ENCODE measurements at places on chromosomes 2 and 18. TPM values are rescaled to one million over a fixed set of nuclear protein-coding genes. Genes with fewer than 3 reads are reported as not detected.

DNA sequence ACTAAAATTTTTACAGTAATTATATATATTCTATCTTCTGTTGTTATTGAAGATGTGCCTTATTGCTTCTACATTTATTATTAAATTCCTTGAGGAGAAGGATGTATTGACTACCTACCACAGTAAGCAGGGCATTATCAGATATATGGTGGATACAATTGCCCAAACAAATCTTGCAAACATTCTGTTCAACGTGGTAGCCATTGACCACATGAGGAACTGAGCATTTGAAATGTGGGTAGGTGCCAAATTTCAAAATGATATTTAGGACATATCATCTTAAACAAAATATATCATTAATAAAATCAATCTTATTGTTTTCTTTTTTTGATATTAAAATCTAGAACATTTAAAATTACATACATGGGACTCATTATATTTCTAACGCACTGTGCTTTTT is 11.1 kb downstream of the SCN3A start:
- H3K4me1 ChIP-seq: no peaks in the 10 kb centered on the region
- H3K27me3 ChIP-seq: no peaks in the 10 kb centered on the region
- no peak overlapping the region for H3K27ac ChIP-seq
- DNase-seq: no peak
- no peak overlapping the region for H3K4me3 ChIP-seq

DNA sequence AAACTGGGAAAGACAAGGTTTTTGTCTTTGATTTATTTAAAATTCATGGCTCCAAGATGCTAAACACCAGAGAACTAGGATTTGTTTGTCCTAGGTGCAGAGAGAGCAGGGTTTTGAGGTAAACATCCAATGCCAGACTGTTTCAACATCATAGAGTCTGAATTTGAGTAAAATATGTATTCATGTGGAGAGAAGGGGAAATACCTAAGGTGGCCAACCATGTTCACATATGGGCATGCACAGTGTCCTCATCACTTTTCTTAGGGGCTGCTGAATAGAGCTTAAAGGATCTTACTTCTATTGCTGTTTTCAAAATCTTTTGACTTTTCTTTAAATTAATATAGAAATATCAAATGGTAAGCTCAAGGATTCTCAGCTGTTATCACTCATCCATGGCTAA is 287.0 kb upstream of the CCDC68 start:
- H3K27me3 ChIP-seq: no peaks in the 10 kb centered on the region
- no peaks in the 10 kb centered on the region for H3K4me1 ChIP-seq
- no peak overlapping the region for H3K4me3 ChIP-seq
- DNase-seq: no peak
- no peak overlapping the region for H3K27ac ChIP-seq

DNA sequence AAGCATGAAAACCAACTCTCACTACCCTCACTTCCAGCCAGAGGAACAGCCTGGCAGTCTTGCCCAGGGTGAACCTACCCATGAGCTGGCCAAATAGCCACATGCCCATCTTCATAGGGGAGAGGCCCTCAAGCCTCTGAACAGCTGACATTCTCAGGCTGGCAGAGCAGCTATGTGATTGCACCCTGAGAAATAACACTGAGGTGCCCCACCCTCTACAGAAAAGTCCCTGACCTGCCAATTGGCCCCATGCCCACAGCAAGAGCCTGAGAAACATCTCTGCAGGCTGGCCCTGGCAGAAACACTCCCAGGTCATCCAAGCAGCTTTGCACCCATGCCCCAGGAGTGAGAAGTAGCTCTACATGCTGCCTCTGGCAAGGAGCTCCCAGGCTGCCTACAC is 127.4 kb upstream of the OTX1 start:
- H3K27ac ChIP-seq: no peak overlapping the region
- H3K36me3 ChIP-seq: peaks cover 6% of the 10 kb centered on the region
- no peak for DNase-seq
- no peak overlapping the region for H3K4me3 ChIP-seq

- peak overlapping the region; percentile 96 for H3K27ac ChIP-seq
- no peaks in the 10 kb centered on the region for H3K36me3 ChIP-seq
- H3K4me1 ChIP-seq: no peaks in the 10 kb centered on the region
- no peaks in the 10 kb centered on the region for H3K27me3 ChIP-seq
Measured at GRCh38 chr2:202376460-202377206, 506 bp downstream of the BMPR2 start.

DNA sequence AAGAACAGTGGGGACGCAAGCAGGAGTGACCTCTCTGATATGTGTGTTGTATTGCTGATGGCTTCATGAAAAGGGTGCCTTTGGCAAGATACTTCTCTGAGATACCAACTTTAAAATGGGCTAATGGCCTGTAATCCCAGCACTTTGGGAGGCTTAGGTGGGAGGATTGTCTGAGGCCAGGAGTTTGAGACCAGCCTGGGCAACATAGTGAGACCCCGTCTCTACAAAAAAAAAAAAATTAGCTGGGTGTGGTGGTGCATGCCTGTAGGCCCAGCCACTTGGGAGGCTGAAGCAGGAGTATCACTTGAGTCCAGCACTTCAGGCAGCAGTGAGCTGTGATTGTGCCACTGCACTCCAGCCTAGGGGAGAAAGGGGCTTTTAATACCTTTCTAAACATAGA is 9.8 kb downstream of the BIRC6 start:
- no peak overlapping the region for H3K27ac ChIP-seq
- no peaks in the 10 kb centered on the region for H3K27me3 ChIP-seq
- no peak overlapping the region for H3K4me3 ChIP-seq
- peaks cover 35% of the 10 kb centered on the region for H3K4me1 ChIP-seq
- no peaks in the 10 kb centered on the region for H3K36me3 ChIP-seq
- DNase-seq: no peak

GRCh38 chr2:157751462-157752058 is 122.9 kb upstream of the ACVR1C start:
- no peaks in the 10 kb centered on the region for H3K4me1 ChIP-seq
- no peaks in the 10 kb centered on the region for H3K36me3 ChIP-seq
- H3K4me3 ChIP-seq: no peak overlapping the region
- no peaks in the 10 kb centered on the region for H3K27me3 ChIP-seq
- H3K27ac ChIP-seq: no peak overlapping the region

DNA sequence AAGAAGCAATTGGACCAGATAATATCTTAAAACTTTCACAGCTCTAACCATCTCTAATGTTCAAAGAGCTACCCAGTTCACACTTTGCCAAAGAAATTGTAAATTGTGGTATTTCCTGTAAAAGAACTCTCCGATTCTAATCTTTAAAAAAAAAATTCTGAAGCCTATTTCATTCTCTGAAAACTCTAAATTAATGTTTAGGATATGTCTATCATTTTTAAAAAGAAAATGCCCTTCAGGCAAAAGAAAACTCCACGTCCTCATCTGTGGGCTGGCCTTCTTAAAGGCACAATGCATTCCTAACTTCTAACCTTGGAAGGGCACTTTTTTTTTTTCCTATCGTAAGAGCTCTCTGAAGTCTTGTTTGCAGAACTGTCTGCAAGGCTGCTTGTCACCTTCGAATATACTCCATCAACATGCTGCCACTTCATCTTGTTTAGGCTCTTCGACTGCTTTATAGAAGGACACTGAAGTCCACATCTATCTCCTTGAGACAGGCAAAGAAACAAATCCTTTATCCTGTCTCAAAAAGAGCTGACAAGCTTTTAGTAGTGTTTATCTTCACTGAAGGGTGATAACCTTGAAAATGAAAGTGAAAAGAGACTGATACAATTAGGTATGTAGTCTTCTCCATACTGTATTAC is 124.3 kb upstream of the SLC39A10 start:
- H3K36me3 ChIP-seq: no peaks in the 10 kb centered on the region
- H3K27me3 ChIP-seq: no peaks in the 10 kb centered on the region
- H3K4me1 ChIP-seq: no peaks in the 10 kb centered on the region
- H3K27ac ChIP-seq: peak overlapping the region; percentile 32
- DNase-seq: no peak

DNA sequence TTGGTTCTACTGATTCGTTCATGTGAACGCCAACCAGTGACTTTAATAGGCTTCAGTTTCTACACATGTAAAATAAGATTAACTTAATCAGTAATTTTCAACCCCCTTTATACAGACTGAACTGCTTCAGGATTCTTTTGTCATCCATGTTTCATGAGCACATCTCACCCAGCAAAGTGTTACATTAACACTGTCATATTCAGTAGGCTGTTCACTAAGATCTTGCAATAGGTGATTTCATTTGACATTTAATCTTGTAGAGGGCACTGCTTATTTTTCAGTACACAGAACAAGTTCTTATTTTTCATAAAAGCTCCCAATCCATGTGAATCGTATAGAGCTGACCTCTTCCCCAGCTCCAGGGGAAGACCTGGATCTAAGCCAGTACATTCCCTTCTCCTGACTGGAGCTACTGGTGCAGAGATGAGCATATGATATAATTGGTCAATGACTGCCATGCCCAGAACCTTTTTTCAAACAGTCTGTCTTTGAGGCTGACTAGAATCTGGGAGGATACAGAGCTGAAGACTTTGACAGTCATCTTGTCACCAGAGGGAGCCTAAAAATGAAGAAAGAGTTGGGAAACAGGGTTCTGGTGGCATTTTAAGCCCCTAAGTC is 72.2 kb upstream of the CHRNA1 start:
- H3K4me3 ChIP-seq: no peak overlapping the region
- no peak overlapping the region for H3K27ac ChIP-seq
- no peaks in the 10 kb centered on the region for H3K27me3 ChIP-seq
- no peaks in the 10 kb centered on the region for H3K36me3 ChIP-seq
- H3K4me1 ChIP-seq: no peaks in the 10 kb centered on the region
- DNase-seq: no peak

HOXD1 gene
- 2.5 TPM for total RNA-seq

CAPN14 gene
- not detected for total RNA-seq

STAMBP gene
- 25.4 TPM for total RNA-seq

GRCh38 chr2:146874260-146874658 is 970.6 kb upstream of the ACVR2A start:
- no peaks in the 10 kb centered on the region for H3K4me1 ChIP-seq
- H3K4me3 ChIP-seq: no peak overlapping the region
- no peak for DNase-seq
- H3K27me3 ChIP-seq: no peaks in the 10 kb centered on the region
- H3K36me3 ChIP-seq: no peaks in the 10 kb centered on the region

FAM237A gene
- not detected for total RNA-seq

All from Peyer's patch (tissue), 4 donors.